ENCODE measurements at places on chromosomes 3 and 15.
A peak's percentile ranks its signal among the peaks of the same experiment; 100 is the strongest.

- DNase-seq: no peak
These were observed 417.6 kb upstream of the WNT5A start for GRCh38 chr3:55904716-55905115.

- no peak for DNase-seq
These were observed 50.4 kb downstream of the CCR4 start for GRCh38 chr3:33001889-33002288.

DNA sequence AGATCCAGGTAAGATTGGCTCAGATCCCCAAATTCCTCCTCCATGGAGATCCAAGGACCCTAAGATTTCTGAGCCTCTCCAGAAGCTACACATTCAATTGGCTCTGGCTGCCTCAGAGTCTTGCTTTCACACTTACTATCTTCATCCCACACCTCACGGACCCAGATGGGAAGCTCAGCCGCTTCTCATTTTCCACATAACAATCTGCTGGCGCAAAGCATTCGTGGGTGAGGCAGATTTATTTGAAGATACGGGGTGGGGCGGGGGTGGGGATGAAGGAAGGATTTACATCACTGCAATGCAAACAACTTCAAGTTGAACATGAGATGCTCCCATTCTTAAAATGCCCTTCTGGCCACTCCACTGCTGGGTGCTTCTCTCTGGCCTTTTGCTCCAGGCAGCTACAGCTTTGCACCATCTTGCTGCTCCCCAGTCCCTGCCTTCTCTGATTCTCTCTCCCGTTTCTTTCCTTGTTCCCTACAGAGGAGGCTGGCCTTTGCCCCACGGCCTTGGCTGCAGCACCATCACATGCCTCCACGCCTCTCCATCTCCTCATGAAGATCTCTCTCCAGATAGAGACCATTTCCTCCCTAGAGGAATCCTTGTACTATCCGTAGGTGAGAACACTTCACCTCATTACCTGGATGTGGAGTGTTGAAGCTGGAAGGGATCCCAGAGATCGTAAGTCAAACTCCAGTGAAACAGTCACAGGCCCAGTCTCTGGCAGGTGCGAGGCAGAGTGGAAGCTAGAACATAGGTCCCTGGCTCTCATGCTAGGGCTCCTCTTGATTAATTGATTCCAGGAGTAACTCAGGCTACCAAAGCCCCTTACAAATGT lies 175.9 kb downstream of the RPLP1 start:
- no peak for DNase-seq

- DNase-seq: no peak
These were observed 113.9 kb downstream of the TLE3 start for GRCh38 chr15:69983696-69984265.

- no peak for DNase-seq
These were observed 11.3 kb downstream of the MED12L start for GRCh38 chr3:151096716-151097115.

GRCh38 chr15:92906020-92906419 lies 5.9 kb downstream of the CHD2 start:
- no peak for DNase-seq

GRCh38 chr15:62491642-62492041 lies 326.6 kb upstream of the C2CD4B start:
- no peak for DNase-seq

GRCh38 chr3:104461431-104461830 lies 905.3 kb upstream of the ALCAM start:
- DNase-seq: no peak

GRCh38 chr3:124565013-124565412 lies 165.2 kb upstream of the UMPS start:
- DNase-seq: peak; percentile 10

- no peak for DNase-seq
These were observed 4.1 kb downstream of the ITGB5 start for GRCh38 chr3:124882816-124883747.
